ENCODE measurements at places on chromosomes 13 and 19.

DNA sequence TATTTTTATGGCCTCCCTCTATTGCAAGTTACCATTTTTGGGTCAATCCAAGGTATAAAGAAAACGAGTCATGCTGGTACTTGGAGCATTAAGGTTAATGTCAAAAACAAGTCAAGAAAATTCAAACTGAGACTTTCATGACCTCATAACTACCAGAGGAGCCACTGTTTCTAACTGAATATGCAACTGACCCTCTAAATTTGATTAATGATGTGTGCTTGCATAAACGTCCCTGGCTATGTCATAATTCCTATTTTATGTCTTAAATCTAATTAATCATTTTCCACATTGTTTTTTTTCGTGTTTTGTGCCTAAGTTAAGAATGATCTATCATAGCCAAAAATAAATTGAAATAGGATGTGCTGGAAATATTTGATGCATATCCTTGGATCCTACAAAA is 396.7 kb upstream of the GPC6 start:
- no peak for DNase-seq

DNA sequence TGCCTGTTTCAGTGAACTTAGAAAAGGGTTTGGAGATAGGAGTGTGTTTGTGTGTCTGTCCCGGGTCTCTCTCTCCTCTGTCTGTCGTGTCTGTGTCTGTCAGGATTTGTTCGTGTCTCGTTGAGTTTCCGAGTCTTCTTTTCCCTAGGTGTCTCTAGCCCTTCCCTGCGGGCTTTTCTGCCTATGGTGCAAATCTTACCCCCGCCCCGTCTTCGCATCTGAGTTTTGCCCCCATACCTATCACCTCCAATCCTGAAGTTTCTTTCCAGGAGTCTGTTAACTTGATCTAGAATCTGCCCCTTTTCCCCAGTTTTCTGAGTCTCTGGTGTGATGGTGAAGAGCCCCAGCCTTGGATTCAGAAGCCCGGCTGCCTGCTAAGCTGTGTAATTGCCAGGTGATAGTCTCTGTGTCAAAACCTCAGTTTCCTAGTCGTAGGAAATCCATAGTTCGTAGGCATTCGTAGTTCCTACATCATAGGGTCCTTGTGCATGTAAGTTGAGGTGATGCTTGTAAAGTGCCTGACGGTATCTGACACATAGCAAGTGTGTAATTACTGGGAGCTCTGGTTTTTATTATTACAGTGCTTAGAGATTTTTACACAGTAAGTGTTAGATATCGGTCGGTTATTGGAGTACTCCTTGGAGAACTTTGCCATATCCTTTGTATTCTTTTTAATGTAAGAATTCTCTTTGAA is 782 bp downstream of the EPN1 start:
- no peak for DNase-seq

DNA sequence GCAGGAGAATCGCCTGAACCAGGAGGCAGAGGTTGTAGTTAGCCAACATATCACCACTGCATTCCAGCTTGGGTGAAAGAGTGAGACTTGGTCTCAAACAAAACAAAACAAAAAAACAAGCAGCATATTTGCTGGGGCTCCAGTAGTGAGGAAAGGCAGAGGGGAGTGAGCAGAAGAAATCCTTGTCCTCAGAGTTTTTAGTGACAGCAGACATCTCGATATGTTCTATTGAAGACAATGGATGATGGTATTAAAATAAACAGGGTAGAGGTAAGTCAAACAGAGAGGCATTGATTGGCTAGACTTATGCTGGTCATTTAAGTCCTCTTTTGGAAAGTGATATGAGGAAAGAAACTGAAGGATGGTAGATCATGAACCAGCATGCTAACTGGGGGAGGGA is 19.0 kb downstream of the NLRP7 start:
- no peak for DNase-seq

GRCh38 chr13:112579310-112579843 is 8.6 kb downstream of the TUBGCP3 start:
- no peak for DNase-seq

DNA sequence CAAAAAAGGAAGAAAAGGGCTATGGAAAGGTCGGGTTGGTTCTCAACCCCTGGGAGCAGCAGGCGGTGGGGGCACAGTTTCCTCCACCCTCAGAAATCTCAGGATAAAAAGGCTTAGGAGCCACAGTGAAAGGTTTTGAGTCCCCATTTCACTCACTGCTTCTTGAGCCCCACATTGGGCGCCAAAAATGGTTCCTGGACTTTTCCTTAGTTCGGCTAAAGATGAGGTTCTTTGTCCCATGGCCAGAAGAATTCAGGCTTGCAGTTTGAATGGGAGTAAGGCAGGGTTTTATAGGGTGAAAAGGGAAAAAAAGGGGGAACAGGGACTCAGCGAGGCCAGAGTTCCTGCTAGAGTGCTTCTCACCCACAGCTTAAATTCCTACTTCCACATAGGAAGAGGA is 179.5 kb downstream of the GGACT start:
- DNase-seq = no peak

DNA sequence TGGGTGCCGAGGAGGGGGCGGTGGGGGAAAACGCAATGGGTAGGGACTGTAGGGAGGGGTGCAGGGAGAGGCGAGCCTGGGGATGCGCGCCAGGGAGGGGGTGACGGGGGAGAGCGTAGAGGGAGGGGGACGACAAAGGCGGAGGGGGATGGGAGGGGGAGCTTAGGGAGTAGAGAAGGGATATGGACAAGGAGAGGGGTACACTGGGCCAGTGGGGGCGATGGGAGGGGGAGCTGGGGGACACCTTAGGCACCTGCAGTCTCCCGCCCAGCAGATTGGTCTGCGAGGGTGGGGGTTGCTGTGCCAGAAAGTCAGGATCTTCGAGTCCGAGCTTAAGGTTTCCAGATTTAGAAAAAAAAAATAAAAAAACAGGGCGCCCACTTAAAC is 15.7 kb downstream of the CCDC124 start:
- DNase-seq = no peak

GRCh38 chr13:65508338-65508737 is 1721.8 kb downstream of the PCDH9 start:
- DNase-seq = no peak

DNA sequence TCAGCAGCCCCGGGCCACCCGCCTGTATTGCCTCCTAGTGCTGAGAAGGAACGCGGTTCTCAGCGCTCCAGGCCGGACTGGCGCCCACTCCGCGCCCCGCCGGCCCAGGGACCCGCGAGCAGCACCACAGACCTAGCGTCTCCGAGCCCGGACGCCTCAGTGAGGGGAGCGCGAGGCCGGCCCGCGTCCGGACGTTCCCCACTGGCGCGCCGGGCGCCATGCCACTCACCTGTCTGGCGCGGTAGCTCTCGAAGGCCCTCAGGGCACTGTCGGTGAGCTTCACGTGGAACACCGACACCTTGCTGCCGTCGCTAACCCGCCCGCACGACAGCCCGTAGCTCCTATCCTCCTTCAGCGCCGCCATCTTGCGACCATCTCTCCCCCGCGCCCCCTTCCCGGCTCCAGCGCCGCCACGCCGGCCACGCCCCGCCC is at the start of gene ELL:
TSS of gene ELL (minus strand) at position 379 of the 432 bp plus-strand sequence. CDS start at position 364, 15 bp downstream.
- DNase-seq = no peak

DNA sequence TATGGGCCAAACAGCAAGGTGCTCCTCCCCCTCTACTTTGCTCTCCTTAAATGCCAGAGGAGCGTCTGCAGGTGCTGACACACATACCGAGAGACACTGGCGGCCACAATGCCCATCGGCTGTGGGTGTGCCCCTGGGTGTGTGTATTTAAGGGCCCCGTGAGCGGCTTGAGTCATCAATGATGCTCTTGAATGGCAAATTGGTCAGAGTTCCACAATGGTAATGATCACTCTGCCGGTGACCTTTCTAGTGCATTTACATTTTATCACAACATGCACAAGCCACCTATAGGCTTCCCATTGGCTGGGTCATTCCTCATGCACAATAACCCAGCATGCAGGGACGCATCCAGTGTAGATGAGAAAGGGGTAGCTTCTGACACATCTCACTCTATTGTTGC is 124.8 kb downstream of the ZNF536 start:
- no peak for DNase-seq

All from CMK (cell line).